Stimulated activated CD8-positive, alpha-beta memory T cell treated with anti-CD3 and anti-CD28 coated beads, Interleukin-7, amount 100 ng/mL, for 1 hour (primary cell): ENCODE measurements at places on chromosomes 7 and 10.

DNA sequence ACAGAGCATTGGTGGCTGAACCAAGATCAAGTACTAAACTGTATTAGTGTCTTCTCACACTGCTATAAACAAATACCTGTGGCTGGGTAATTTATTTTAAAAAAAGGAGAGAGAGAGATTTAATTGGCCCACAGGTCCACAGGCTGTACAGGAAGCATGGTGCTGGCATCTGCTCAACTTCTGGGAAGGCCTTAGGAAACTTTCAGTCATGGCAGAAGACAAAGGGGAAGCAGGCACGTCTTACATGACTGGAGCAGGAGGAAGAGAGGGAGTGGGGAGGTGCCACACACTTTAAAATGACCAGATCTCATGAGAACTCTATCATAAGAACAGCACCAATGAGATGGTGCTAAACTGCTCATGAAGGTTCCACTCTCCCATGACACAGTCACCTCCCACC lies 95.2 kb upstream of the JCAD start:
- no peak for DNase-seq

DNA sequence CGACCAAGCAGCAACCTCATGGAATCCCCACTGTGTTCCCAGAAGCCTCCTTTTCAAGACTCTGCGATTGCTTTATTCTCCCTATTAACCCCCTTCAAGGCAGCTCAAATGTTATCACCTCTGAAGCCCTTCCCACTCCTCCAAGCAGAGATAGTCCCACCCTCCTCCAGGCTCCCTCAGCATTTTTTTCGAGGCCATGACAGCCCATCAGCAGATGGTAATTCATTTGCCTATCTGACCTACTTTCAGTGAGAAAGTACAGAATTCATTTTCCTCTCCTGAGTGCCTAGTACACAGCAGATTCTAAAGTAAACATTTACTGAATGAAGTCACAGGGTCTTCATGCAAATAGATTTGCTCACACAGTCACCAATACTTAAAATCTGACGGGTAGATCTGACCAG lies 47.8 kb downstream of the HERPUD2 start:
- DNase-seq: no peak

DNA sequence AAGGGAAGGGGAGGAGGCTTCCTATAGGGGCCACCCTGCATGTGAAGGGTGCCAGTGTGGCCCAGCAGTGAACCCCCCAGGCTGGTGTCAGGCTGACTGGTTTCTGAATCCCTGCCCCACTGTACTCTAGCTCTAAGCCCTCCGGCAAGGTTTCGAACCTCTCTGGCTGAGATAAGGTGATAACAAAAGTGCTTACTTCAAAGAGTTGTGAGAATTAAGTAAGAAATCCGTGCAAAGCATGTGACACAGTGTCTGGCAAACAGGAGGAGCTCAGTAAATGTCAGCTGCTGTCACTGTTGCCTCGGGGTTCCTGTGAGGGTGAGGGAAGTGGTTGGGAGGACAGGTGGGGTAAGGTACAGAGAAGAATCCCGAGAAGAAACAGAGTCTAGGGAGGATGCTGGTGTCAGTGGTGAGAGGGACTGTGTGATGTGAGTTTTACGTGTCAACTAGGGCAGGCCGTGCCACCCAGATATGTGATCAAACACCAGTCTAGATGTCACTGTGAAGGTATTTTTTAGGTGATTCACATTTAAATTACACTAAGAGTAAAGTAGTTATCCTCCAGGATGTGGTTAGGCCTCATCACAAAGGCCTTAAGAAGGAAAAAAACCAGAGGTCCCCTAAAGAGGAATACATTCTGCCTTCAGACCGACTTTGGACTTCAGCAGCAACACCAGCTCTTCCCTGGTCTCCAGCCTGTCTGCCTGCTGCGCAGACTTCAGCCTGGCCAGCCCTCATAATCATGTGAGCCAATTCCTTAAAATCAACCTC lies 64.4 kb downstream of the BPGM start:
- peak; percentile 7 for DNase-seq

DNA sequence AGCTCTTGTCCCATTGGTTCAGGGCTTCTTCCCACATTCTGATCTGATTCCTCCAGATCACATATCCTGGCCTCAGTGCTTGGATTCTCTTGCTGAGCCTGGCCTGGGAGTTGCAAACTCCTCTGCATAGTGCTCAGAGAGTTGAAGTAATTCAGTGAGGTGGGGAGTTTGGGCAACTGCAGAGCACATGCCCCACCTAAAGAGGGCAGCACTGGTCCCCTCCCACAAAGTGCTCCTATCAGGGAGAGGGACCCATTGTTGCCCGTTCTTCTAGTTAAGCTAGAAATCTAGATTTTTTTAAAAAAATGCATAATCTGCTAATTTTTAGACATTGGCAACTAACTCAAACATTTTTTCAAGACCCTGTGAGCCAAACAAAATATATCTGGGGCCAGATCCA lies 45.1 kb downstream of the CHN2 start:
- no peak for DNase-seq

GRCh38 chr7:50588937-50589336 lies 23.7 kb upstream of the DDC start:
- DNase-seq: no peak

GRCh38 chr7:136938476-136938875 lies 70.0 kb downstream of the CHRM2 start:
- no peak for DNase-seq

GRCh38 chr7:22601812-22602565 lies 102.0 kb upstream of the STEAP1B start:
- DNase-seq: no peak

DNA sequence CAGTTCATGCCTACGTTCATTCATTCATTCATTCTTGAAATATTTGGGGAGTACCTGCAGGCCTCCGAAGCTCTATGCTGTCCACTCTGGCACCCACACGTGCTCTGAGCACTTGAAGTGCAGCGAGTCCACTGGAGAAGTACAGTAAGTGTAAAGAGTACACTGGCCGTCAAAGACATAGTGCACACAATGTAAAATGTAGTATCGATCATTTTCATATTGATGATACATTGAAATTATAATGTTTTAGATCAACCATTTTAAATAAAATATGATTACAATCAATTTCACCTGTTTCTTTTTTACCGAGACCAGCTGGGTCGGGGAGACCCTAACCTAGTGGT lies 37.0 kb upstream of the PURB start:
- no peak for DNase-seq

- no peak for DNase-seq
These were observed 285.7 kb downstream of the FGFR2 start for GRCh38 chr10:121312587-121312986.

GRCh38 chr10:19993714-19994315 lies 177.6 kb downstream of the PLXDC2 start:
- DNase-seq: no peak

GRCh38 chr7:143463556-143463955 lies 14.1 kb upstream of the TAS2R41 start:
- DNase-seq: no peak

DNA sequence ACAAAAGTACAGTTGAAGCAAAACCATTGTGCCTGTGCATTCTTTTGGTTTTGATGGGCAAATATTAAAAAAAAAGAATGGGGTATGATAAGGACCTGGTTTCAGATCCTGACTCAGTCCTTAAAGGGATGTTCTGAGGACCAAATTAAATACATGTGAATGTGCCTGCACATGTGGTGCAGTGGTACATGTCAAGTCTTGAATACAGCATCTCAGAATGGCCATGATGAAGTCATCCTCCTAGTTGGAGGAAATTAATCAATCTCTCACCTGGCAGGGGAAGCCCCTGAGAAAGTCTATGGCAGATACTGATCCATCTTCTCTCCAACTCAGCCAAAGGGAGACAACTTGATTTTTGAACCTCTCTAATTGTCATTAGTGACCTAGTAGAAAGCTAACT lies 207.0 kb downstream of the SUGCT start:
- DNase-seq: no peak

- DNase-seq: no peak
These were observed 52.1 kb upstream of the STK17A start for GRCh38 chr7:43530553-43531410.

DNA sequence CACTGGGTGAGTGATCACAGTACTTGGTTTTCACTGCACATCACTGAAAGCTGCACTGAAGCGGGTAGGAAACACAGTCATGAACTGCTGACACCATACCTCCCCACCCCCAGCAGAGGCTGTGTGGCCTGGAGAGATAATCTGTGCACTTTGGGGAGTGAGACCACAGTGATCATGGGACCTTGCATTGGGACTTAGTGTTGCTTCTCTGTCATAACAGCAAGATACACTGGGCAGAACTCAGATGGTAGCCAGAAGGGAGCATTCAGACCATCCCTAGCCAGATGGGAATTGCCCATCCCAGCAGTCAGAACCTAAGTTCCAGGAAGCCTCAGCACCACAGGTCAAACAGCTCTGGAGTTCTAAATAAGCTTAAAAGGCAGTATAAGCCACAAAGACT lies 346.4 kb upstream of the TMEM229A start:
- DNase-seq: no peak

GRCh38 chr7:100247152-100247757 lies 27.5 kb downstream of the PVRIG start:
- DNase-seq: no peak

GRCh38 chr10:72263613-72264241 lies 10.0 kb upstream of the DDIT4 start:
- DNase-seq: no peak

DNA sequence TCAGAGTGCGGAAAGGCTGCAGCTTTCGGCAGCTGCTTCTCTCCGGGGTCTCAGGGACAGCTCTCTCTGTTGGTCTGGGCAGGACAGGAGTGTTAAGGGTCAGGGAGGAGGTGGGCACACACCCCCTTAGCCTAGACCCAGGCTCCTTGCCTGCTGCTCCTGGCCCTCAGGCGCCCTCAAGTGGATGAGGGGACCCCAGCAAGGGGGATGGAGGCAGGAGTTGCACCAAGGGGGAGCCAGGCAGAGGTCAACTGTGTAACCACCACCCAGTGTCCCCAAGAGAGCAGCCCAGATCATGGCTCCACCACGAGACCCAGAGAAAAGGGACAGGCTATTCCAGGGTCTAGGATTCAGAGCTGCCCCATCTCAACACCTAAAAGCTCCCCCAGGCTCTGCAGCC lies 26.9 kb downstream of the SPOCK2 start:
- DNase-seq: no peak

GRCh38 chr7:80533287-80533686 lies 21.4 kb upstream of the GNAT3 start:
- no peak for DNase-seq

- DNase-seq: no peak
These were observed 185.4 kb downstream of the SEC23IP start for GRCh38 chr10:120077707-120078492.

GRCh38 chr7:130494431-130494858 lies 2.6 kb downstream of the MEST start:
- DNase-seq: no peak

DNA sequence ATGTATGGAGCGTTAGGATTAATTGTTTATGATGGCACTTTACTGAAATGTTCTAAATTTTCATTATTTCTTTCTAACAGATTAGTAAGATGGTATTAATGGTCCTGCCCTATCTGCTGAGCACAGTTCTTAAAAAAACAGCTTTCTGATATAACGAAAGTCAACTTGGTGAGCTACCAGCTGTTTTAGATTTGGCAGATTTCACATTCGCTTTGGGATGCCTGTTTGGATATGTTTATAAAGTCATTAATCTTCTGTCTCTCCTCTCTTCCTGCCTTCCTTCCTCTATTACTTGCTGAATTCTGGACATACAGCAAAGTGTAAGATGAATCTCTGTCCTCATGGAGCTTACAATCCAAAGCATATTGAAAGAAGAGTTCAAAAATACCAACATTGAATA lies 396.8 kb upstream of the LRGUK start:
- DNase-seq: no peak

GRCh38 chr7:118052336-118052735 lies 131.6 kb upstream of the LSM8 start:
- no peak for DNase-seq

- DNase-seq: no peak
These were observed 545.1 kb downstream of the AUTS2 start for GRCh38 chr7:70143075-70144044.

GRCh38 chr7:66869660-66870450 lies 51.2 kb upstream of the TMEM248 start:
- DNase-seq: no peak

- DNase-seq: no peak
These were observed 253.5 kb downstream of the MALRD1 start for GRCh38 chr10:19302117-19302516.

DNA sequence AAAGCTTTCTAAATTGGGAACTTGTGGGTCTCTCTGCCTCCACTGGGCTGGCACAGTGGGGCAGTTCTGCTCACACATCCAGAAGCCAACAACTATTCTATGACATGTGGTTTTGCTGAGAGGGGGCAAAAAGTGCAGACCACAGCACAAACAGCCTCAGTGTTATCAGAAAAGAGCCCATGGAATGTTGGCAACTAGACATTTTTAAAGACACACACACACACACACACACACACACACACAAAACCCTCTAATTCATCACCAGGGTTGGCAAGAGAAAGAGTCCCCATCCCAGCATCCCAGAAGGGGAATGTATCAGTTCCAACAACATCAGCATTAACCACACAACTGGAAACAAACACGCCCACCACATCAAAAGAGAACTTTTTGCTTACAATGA lies 117.1 kb downstream of the FGFR2 start:
- DNase-seq: no peak

GRCh38 chr7:1725766-1726630 lies 55.9 kb downstream of the ELFN1 start:
- DNase-seq: no peak

GRCh38 chr10:70666960-70667798 lies 5.1 kb upstream of the ADAMTS14 start:
- DNase-seq: no peak

- no peak for DNase-seq
These were observed 105.8 kb downstream of the GNAI1 start for GRCh38 chr7:80240265-80241025.

- DNase-seq: no peak
These were observed 7.6 kb downstream of the NOLC1 start for GRCh38 chr10:102159831-102160230.

DNA sequence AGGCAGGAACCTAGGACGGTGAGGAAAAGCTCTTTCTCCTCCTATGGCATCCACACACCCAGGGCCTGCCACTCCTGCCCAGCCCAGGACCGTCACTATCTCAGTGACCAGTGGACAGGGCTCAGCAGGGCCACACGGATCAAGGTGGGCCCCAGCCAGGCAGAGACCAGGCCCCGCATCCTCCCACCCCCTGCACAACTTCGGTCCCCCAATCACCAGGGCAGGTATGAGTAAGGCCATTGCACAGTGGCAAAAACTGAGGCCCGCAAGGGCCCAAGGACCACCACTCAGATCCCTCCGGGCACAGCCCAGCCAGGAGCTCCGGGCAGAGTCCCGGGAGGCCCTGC lies 30.3 kb downstream of the OAT start:
- DNase-seq: no peak

DNA sequence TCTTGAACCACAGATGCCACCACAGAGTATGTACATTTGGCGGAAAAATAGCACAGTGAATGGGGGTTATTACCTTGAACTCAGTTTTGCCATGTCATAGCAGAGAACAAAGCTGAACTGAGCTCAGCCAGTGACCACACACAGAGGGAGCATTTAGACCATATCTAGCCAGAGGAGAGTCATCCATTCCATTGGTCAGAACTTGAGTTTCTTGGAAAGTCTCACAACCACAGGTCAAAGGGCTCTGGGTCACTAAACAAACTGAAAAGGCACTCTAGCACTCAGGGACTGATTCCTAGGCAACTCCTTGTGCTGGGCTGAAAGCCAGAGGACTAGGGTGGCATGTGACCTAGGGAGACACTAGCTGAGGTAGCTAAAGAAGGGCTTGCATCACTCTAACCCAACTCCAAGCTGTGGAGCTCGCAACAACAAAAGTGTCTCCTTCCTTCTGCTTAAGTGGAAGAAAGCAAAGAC lies 239.7 kb upstream of the SEMA3D start:
- no peak for DNase-seq

- no peak for DNase-seq
These were observed 66.1 kb downstream of the LSMEM1 start for GRCh38 chr7:112546723-112547513.
